NCI-H345 (cell line): ENCODE measurements at places on chromosomes 4 and X.
A peak's percentile ranks its signal among the peaks of the same experiment; 100 is the strongest.

- DNase-seq, result no peak
Measured at GRCh38 chrX:52363247-52363883, 5.5 kb upstream of the XAGE2 start.

GRCh38 chrX:54842607-54843006 is 35.1 kb downstream of the MAGED2 start:
- DNase-seq, result no peak

DNA sequence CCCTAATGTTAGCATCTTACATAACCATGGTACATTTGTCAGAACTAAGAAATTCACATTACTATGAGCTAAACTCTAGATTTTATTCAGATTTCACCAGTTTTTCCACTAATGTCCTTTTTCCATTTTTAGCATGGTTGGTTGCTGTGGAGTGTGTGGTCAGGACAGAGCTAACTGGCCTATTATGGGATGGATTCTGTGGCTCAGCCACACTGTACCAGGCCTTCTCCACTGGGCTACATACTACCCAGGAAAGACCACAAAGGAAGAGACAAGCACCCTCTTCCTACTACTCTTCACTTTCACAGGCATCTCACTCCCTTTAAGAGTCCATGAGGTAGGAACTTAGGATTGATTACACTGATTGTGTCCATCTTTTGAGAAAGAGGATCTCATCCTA is 67.4 kb downstream of the ZNF827 start:
- DNase-seq, result no peak

GRCh38 chr4:100985576-100985975 is 361.8 kb downstream of the PPP3CA start:
- no peak for DNase-seq

- DNase-seq, result no peak
Measured at GRCh38 chr4:24174602-24175001, 284.8 kb upstream of the PPARGC1A start.

- no peak for DNase-seq
Measured at GRCh38 chr4:8510191-8510590, 69.6 kb downstream of the TRMT44 start.

GRCh38 chr4:137471895-137472294 is 60.4 kb downstream of the PCDH18 start:
- no peak for DNase-seq

DNA sequence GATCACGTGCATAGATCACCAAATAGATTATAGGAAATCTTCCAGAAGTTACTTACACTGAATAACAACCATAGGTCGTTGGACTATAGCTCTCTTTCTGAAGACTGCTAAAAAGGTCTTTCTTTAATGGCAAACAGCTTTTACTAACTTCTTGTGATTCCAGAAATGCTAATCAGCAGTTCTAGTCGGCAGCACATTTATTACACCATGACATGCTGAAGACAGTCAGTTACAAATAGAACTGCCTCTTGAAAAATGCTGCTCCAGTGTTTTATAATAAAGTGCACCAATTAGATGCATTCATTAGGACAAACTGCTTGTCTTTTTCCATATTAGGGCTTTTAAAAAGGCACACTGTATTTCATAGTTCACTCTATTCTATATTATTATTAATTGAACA is 488.2 kb downstream of the PABPC4L start:
- no peak for DNase-seq

DNA sequence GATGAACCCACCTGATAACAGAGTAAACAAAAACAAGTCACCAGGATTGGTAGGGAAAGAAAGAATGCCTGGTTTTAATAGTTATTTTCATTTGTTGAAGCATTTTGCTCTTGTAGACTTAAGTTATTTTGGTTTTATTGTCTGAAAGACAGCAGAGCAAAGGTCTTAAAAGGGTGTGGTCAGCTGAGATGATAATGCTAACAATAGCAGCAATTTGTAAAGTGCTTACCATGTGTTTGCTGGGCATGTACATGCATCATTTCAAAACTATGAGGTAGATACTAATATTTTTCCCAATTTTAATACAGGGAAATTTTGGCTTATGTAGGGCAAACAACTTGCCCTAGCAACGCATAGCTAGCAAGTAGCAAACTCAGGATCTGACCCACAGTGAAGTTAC is 46.8 kb upstream of the SLC10A4 start:
- DNase-seq, result no peak

GRCh38 chr4:27206009-27206408 is 345.4 kb downstream of the STIM2 start:
- no peak for DNase-seq

GRCh38 chr4:150329373-150329772 is 251.1 kb downstream of the DCLK2 start:
- no peak for DNase-seq

GRCh38 chr4:32624943-32625603 is 1904.9 kb downstream of the PCDH7 start:
- no peak for DNase-seq

DNA sequence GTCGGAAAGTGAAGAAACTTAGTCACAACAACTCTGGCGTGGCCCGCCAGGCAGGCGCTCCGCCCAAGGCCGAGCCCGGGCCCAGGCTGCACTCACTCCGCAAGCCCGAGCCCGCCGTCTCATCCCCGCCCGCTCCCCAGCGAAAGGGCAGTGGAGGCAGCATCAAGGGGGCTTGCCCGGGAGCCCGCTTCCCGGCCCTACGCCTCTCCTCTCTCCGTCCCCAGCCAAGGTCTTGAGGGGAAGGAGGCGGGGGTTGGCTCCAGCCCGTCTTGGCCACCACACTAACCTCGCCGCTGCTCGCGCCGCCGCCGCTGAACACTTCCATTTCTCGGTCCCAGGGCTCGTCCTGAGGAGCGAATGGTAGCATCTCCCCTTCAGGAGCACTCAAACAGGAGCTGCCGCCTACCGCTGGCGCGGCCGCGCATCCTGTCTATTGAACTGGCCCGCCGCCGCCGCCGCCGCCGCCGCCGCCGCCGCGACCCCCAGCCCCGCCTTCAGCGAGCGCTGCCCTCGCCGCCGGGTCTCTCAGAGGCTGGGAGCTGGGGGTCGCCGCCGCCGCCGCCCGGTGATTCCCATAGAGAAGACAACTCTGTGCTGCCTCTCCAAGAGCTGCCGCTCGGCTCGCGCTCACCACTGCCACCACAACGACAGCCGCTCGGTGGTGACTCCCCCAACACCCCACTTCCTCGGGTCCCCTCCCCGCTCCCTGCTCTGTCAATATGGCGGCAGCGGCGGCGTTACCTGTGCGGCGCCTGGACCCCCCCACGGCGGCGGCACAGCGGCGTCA is at the start of gene RPS6KA6:
TSS of gene RPS6KA6 (minus strand) at position 667 of the 787 bp plus-strand sequence. CDS start at position 367, 300 bp downstream.
- DNase-seq, result peak; percentile 12

DNA sequence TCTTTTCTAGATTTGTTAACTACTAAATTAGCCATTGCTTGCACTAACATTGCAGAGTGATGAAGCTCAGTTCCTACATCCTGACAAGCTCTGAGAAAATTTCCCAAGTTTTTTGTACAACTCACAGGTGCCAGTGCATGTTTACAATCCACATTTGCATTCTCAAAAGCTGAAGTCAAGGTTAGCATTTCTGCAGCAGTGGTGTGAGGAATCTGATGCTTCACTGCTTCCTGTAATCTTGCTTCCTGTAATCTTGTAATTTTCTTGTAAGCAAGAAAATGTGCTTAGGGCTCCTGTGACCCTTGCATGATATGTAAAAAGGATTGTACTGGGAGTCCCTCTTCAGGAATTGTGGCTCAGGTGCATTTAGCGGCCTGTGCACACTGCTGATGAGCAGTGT is 207.4 kb upstream of the CXCL13 start:
- no peak for DNase-seq

DNA sequence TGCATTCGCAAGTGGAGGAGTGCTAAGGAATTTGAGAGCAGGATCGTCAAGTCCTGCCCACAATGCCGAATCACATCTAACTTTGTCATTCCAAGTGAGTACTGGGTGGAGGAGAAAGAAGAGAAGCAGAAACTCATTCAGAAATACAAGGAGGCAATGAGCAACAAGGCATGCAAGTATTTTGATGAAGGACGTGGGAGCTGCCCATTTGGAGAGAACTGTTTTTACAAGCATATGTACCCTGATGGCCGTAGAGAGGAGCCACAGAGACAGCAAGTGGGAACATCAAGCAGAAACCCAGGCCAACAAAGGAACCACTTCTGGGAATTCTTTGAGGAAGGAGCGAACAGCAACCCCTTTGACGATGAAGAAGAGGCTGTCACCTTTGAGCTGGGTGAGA is 100.2 kb upstream of the MED14 start:
- DNase-seq, result no peak

DNA sequence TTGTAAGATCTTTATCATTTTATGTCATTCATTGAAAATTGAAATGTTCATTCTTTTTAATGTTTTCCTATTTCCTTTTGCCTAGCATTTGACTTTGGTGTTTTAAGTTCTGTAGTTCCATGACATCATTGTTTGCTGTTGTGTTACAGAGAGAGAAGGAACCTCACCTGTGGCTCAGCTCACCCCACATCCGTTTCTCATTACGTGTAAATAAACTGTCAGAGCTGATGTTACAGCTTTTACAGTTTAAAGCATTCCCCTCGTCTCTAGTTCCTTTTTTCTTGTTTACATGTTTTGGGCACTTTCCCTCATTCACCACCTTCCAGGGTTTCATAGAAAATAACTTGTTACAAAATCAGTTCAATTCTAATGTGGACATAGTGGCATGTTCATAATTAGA is 137.2 kb downstream of the FNIP2 start:
- DNase-seq, result no peak

GRCh38 chr4:76811604-76812412 is 86.1 kb downstream of the SOWAHB start:
- DNase-seq, result no peak

DNA sequence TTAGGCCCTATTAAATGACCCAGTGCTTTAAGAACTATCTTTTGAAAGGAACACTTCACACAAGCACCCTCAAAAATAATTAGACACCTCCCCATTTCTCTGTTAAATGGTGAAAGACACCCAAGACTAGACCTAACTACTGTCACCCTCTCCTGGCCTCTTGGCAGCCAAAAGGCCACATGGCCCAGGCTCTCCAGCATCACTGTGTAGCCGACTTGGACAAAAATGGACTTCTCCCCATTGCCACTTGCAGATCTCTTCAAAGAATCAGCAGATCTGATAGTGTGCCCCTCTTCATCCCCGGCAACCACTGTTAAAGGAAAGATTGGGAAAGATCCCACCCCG is 2.0 kb downstream of the MID1IP1 start:
- peak; percentile 47 for DNase-seq

DNA sequence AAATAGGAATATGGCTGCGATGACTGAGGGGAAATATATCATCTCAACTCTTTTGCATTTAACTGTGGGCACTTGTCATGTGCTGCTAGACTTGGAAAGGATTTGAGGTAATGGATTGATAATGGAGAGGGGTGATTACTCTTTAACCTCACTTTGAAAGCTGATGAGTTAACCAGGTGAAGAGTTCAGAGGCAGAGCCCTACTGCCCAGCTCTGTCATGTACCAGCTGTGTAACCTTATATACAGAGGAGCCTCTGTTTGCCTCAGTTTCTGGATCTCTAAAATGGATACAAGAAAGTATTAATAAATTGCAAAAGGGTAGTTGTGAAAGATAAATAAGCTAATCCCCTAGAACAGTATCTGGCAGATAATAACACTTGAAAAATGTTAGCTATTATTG is 51.5 kb downstream of the WDR19 start:
- DNase-seq, result no peak

DNA sequence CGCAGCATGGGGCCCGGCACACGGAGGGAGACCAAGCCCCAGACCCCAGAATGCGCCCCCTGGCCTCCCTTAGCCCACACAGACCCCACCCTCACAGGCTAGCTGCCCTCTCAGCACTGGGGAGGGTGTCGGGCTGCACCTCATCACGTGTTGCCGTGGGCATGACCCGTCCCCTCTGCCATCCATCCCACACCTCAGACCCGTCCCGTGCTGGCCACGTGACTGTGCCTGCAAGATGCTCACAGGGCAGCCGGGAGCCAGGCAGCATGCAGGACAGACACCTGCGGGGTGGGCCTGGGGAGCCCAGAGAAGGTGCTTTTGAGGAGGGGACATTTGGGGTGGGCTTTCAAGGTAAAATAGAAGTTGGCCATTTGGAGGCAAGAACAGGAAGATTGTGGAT is 4.8 kb downstream of the MSANTD1 start:
- no peak for DNase-seq
